ENCODE measurements at places on chromosomes 2 and 18.

DNA sequence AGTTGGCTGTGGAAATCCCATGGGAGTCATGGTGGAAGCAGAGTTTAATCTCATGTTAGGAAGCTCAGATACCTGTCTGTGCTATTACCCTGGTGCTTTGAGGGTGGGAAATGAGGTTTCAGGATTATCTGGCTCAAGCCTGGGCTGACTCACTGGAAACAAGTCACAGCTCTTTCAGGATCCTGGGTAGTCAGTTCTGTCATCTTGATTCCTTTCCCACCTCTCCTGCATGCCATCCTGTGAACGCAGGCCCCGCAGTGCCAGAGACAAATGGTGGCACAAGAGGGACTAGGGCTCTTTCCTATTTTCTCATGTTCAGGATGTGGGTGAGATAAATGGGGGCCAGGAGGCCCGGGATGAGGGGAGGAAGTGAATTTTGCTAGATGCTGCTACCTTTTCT, 3.7 kb upstream of the FAM136A start:
- no peak for DNase-seq

- no peak for DNase-seq
These were observed 118.8 kb downstream of the MEP1B start for GRCh38 chr18:32308493-32309120.

DNA sequence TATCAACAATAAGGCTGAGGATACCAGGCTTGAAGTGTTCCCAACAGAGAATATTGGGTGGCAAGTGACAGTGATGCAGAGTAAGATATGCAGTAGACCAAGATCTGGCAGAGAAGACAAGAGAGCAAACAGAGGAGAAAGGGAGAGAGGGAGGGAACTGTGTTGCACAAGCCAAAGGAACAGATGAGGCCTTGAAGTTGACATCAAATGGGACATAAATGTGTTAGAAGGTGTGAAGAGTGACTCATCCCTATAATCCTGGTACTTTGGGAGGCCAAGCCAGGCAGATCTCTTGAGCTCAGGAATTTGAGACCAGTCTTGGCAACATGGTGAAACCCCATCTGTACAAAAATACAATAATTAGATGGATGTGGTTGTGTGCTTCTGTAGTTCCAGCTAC, 342.9 kb downstream of the PARD3B start:
- no peak for DNase-seq

DNA sequence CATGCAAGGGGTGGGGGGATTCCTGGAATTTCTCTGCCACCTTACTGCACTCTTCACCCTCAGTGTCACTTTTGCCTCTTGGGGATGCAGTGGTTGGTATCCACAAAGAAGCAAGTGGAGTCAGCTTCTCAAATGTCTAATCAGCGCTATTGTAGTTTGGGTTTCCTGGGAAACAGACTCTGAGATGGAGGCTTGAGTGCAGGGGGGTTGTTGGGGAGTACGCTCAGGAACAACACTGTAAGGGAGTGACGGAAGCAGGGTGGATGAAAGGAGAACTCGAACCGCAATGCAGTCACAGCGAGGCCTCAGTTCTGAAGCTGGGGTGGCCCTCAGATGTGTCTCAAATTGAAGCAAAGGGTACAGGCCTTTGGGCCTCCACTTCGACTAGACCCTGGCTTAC, 73.6 kb upstream of the EPC2 start:
- DNase-seq = no peak

- no peak for DNase-seq
These were observed 96.1 kb upstream of the ZEB2 start for GRCh38 chr2:144615866-144616565.

DNA sequence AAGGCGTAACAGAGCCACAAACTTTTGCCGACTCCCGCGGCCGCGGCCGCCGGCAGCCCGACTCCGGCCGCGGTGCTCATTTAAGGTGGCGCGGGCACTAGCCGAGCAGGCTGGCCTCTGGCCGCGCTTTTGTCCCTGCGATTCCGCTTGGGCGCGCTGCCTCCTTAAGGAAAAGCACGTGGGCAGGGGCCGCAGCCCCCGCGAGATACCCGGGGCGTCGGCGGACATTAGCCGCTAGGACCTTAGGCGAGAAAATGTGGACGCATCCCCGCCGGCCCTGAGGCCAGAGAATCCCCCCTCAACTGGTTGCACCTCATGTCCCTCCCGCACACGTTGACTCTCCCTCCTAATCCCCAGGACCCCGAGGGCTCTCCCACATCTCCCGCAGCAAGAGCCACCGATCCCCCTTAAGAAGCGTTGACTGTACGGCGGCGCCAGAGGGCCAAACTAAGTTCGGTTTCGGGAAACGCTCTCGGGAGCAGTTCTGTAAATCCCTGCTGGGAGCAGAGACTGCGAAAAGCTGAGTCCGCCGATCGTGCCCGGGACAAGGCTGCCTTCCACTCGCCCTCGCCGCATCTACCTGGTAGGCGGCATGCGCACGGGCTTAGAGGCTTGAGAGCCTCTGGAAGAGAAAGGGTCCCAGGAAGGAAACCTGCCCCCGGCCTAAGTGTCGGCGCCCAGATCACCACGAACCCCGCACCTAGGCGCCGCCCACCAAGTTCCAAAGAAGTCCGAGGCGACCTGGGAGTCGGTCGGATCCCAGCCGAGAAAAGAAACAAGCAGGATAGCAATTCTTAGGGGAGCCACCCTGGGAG, 1.8 kb upstream of the SATB2 start:
- peak; percentile 94 for DNase-seq

- DNase-seq = no peak
These were observed 428.1 kb upstream of the ID2 start for GRCh38 chr2:8253781-8254180.

DNA sequence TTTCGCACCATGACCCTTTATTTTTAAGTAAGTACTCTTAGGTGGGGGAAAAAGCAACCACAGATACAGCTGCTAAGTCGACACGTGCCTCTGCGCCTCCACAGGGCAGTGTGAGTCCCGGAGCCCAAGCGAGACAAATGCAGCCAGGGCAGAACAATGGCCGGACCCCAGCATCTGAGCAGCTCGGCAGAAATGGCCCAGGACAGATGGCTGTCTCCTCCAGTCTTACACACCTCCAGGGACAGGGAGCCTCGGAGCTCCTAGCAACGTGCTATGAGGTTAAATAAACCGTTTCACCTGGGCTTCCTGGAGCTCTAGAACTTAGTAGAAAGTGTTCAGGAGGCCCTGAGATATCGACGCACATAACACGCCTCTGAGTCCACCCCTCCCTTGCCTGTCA, 47.3 kb upstream of the SALL3 start:
- DNase-seq = no peak

GRCh38 chr2:223264541-223265193, 212.7 kb downstream of the KCNE4 start:
- no peak for DNase-seq

DNA sequence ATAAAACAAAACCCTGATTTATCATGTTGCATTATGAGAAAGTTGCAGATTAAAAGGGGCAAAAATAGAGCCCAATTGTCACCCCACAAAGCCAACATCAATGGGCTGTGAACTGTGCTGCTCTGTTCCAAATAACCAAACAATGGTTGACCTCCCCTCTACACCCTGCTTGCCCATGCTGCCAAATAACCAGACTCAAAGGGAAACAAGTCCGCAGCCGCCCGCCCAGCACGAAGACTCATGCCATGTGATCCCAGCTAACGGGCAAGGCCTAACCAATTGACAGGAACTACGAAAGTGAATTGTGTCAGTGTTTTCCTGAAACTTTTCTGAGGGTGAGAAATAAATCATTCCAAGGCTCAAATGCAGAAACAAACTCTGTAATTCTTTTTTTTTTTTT, 97.9 kb upstream of the RIOK3 start:
- peak; percentile 50 for DNase-seq

- no peak for DNase-seq
These were observed 216.2 kb downstream of the SRBD1 start for GRCh38 chr2:45394842-45395241.

Data from midbrain (tissue), 1 donor.